Activated T-cell treated with anti-CD3 and anti-CD28 coated beads, Interleukin-2, amount 50 U/mL, for 72 hours (primary cell): ENCODE measurements at places on chromosomes 7 and 10. TPM values are rescaled to one million over a fixed set of nuclear protein-coding genes. Genes with fewer than 3 reads are reported as not detected.

The ABHD11 gene
- total RNA-seq: 10.2 TPM

The STEAP4 gene
- not detected for total RNA-seq

The CDK14 gene
- total RNA-seq: 1.7 TPM

The CALN1 gene
- total RNA-seq: 0.86 TPM

The ABI1 gene
- total RNA-seq: 71.0 TPM

The SCART1 gene
- total RNA-seq: 3.3 TPM

The ASZ1 gene
- not detected for total RNA-seq

The TSPAN12 gene
- not detected for total RNA-seq

The CLRN3 gene
- not detected for total RNA-seq
